ENCODE measurements at places on chromosomes 3 and 15.

GRCh38 chr3:3665546-3665945, 133.7 kb upstream of the LRRN1 start:
- no peak for DNase-seq

- no peak for DNase-seq
Observed at GRCh38 chr3:39156421-39156820, 3.0 kb upstream of the CSRNP1 start.

DNA sequence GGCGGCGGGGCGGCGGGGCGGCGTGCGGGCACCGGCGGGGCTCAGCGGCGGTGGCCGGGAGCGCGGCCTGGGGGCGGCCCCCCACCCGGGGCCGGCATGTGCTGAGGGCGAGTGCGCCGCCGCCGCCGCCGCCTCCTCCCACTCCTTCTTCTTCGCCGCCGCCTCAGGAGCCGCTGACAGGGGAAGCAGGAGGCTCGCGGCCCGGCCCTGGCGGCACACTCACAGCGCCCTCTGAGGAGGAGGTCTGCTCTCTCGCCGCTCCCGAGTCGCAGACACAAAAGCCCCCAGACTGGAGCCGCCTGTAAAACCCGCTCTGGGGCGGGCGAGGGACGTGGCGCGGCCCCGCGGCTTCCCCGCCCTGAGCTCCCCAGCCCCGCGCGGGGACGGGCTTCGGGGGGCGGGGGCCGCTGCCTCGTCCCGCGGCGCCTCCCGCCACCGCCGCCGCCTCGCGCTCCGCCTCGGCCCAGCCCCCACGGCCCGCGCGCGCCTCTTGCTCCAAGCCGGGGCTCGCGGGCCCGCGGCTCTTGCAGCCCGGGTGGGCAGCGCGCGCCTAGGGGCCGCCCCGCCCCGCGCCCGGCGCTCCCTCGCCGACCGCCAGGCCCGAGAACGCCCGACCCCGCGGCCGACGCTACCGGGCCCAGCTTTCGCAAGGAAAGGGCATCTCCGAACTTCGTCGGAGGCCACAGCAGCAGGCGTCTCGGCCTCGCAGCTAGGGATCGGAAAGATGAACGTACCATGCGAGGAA, at the start of gene PYGO1:
PYGO1 (minus strand) TSS at position 276 of the 745 bp plus-strand sequence. CDS start 462 bp downstream, outside the sequence.
- no peak for DNase-seq

- no peak for DNase-seq
Observed at GRCh38 chr15:59227021-59227420, 20.4 kb downstream of the LDHAL6B start.

- peak; percentile 21 for DNase-seq
Observed at GRCh38 chr15:90648137-90649070, 68.7 kb upstream of the BLM start.
